ENCODE measurements at places on chromosomes 2 and 18.
A peak's percentile ranks its signal among the peaks of the same experiment; 100 is the strongest.

GRCh38 chr18:69401226-69401971 is 711 bp downstream of the DOK6 start:
- DNase-seq: peak; percentile 23

GRCh38 chr2:96870626-96871255 is 861 bp upstream of the SEMA4C start:
- no peak for DNase-seq

DNA sequence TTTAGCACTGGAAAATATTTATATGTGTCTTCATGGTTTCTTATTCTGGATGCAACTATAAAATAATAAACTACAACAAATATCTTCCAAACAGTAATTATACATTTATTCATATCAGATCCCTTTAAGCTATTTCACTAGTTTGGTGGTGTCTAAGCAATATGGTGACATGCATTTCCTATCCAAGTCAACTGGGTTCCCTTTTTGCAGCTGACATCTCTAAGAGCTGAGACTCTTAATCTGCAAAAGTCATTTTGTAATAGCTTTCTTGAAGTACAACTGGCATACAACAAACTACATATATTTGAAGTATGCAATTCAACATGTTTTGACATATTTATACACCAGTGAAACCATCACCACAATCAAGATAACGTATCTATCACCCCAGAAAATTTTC is 59.9 kb upstream of the SLC1A4 start:
- DNase-seq: no peak

GRCh38 chr18:9196568-9196967 is 60.0 kb downstream of the ANKRD12 start:
- no peak for DNase-seq

DNA sequence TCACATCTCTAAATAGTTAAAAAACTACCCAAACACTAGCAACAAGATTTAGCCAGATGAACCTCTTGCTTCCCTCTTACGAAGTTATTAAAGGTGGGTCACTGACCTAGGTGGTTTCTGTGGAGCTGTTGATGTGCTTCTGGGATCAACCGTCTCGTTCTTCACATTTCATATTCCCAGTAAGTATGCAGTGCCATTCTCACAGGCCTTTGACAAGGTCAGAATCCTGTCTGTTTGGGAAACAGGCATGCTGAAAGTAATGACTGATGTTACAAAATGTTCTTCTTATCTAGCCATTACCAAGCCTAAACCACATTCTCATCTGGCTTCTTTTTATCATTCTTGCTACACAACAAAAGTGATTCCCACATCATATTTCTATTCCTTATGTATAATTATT is 70.3 kb downstream of the WDR7 start:
- no peak for DNase-seq

- DNase-seq: no peak
Observed at GRCh38 chr2:219569041-219569440, 2.3 kb downstream of the OBSL1 start.

GRCh38 chr2:238643400-238643907 is 204.4 kb upstream of the TWIST2 start:
- DNase-seq: no peak

GRCh38 chr18:48706731-48707130 is 167.9 kb downstream of the CTIF start:
- no peak for DNase-seq

DNA sequence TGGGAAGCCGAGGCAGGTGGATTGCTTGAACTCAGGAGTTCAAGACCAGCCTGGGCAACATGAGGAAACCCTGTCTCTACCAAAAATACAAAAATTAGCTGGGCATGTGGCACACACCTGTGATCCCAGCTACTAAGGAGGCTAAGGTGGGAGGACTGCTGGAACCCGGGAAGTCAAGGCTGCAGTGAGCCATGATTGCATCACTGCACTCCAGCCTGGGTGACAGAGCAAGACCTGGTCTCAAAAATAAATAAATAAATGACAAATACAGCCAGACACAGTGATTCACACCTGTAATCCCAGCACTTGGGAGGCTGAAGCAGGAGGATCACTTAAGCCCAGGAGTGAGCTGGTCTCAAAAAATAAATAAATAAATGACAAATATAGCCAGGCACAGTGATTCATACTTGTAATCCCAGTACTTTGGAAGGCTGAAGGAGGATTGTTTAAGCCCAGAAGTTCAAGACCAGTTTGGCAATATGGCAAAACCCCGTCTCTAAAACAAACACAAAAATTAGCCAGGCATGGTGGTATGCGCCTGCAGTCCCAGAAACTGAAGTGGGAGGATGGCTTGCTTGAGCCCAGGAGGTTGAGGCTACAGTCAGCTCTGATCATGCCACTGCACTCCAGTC is 6.2 kb downstream of the KANSL3 start:
- DNase-seq: peak; percentile 63

DNA sequence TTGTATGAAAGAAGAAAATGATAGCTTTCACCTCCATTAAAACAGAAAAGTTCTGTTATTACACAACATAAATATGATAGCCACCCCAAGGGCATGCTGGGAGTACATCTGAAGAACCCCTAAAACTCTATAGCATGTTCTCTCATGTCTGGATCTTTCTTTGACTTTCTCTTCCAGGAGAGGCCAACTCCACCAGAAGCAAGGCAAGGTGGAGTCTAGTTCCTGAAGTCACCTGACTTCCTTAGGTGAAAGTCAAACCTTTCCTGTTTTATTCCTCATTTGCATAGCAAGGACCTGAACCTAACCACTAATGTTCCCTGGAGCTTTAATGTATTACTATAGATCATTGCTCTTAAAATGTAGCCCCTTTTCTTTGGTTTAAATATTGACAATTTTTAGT is 5.7 kb downstream of the STAT1 start:
- DNase-seq: no peak

- DNase-seq: no peak
Observed at GRCh38 chr18:12492907-12493306, 85.2 kb downstream of the PRELID3A start.

- no peak for DNase-seq
Observed at GRCh38 chr18:78363556-78364387, 615.8 kb upstream of the SALL3 start.

DNA sequence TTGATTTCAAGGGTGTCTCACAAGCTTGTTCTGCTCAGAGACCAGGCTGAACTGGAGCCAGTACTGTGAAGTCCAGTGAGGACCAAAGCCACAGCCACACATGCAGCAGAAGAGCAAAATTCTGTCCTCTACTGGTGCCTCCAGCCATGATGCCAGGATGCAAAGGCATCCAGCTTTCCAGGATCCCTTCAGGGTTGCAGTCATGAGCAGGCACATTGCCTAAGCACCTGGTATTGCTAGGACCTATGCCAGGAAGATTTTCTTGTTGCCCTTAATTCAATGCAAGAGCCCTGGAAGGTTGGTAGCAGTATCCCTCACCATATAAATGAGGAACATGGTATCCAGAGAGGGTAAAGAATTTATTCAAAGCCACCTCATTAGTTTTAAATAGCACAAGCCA is 78.9 kb upstream of the CYRIA start:
- no peak for DNase-seq

DNA sequence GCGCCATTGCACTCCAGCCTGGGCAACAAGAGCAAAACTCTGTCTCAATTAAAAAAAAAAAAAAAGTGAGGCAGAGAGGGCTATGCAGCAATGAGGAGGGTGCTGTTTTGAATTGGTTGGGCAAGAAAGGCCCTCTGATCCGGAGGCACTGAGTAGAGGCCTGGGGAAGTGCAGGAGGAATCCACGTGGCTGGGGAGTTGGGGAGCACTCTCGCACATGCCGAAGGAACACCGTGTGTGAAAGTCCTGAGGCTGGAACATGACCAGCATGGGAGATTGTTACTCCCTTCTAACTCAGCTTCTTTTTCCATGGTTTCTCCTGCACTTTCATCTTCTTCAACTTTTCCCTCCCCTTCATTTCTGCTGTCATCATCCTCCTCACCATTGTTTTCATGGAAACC is 347.9 kb upstream of the HS6ST1 start:
- no peak for DNase-seq

DNA sequence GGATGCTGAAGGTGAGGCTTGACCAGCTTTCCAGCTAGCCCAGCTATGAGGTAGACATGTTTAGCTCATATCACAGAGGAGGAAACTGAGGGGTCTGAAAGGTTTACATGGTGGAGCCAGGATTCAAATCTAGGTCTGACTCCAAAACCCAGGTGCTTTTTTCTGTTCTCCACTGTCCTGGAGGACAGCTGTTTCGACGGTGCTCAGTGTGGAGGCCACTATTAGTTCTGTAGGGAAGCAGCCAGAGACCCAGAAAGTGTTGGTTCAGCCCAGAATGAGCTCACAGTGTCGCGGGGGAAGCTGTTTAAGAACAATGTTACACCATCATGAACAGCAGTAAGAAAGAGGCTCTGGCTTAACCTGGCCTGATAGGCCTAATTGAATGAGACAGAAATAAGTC is 11.1 kb downstream of the PROC start:
- no peak for DNase-seq

DNA sequence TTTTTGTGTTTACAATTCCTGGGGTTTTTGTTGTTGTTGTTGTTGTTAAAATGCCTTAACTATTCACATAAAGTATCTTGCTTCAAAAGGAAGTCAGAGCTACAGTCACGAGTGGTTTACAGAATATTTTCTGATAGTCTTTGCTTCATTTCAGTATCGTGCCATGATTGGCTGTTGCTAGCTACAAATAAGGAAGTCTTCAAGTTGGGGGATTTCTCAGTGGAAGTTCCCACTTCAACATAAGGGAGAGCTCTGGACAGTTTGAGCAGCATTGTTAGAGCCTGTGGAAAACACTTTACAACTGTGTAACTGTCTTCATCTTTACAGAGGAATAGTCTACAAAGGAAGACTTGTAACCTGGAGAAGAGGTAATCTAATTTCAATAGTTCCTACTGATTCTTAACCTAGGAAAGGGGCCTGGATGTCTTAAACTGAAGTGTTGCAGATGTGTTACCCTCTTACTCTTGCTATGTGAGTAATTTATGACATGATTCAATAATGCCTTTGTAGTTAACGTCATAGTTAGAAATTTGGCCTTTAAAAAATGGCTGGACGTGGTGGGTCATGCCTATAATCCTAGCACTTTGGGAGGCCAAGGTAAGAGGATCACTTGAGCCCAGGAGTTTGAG is 23.4 kb upstream of the TANK start:
- peak; percentile 9 for DNase-seq

DNA sequence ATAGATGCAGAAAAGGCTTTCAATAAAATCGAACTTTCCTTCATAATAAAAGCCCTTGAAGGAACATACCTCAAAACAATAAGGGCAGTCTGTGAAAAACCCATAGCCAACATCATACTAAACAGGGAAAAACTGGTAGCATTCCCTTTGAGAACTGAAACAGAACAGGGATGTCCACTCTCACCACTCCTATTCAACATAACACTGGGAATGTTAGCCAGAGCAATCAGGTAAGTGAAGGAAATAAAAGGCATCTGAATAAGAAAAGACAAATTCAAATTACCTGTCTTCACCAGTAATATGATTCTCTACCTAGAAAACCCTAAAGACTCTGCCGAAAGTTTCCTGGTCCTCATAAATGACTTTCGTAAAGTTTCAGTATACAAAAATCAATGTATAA is 861.0 kb upstream of the VRK2 start:
- DNase-seq: no peak

DNA sequence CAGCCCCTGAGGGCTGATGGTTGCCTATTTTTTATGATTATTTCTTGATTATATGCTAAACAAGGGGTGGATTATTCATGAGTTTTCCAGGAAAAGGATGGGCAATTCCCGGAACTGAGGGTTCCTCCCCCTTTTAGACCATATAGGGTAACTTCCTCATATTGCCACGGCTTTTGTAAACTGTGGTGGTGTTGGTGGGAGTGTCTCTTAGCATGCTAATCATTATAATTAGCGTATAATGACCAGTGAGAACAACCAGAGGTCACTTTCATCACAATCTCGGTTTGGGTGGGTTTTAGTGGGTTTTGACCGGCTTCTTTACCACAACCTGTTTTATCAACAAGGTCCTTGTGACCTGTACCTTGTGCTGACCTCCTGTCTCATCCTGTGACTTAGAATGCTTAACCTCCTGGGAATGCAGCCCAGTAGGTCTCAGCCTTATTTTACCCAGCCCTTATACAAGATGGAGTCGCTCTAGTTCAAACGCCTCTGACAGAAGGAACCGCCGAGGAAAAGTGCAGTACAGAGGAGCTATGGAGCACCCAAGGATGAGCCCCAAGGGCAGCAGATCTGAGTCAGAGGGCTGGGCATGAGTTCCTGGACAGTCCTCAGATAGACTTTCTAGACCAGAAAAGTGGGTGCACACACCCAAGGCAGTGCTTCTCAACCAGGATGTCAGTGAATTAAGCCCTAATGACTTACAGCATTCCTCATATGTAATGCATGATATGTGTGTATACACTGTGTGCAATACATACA is 37.1 kb upstream of the ASAP2 start:
- no peak for DNase-seq

- no peak for DNase-seq
Observed at GRCh38 chr2:122231296-122231695, 475.8 kb downstream of the TSN start.

GRCh38 chr2:207363761-207364290 is 165.9 kb upstream of the CREB1 start:
- no peak for DNase-seq

DNA sequence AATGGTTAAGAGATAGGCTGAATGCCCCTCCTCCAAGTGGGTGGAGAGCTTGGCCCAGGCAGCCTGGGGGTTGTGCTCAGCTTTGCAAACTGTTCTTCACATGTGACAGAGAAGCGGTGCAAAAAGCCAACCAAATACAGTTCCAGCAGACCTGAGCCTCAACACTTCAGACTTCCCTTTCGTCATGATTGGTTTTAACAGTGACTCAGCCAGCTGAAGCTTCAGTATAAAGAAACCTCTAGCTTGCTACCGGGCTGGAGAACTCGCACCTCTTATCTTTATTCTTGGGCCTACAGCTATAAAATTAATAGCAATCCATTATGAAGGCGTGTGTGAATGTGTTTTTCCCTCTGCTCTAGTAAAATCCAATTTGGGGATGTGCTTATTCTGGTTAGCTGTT is 20.0 kb downstream of the SETBP1 start:
- DNase-seq: peak; percentile 18

DNA sequence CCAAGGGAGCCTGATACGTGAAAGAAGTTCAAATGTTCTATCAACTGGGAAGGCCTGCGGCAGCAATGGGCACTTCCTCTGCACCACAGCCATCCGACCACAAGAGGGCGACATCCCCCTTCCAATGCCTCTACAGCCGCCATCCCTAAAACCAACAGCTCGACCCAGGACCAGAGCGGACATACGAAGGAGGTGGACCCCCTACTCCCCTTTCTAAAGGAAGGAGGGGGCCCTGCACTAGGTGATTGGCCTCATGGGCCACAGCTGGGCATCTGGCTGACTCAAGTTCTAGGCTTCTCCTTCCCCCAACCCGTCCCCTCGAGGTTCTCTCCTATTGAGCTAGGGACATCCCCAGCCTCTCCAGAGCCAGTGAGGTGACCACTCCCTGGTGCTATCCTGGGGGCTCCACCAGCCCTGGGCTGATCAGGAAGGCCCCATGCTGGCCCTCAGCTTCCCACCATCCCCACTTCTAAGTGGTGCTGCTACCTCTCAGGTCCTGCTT is 217.2 kb downstream of the TNS1 start:
- peak; percentile 55 for DNase-seq

GRCh38 chr2:196170606-196171247 is 651 bp downstream of the STK17B start:
- peak; percentile 63 for DNase-seq

- DNase-seq: no peak
Observed at GRCh38 chr2:64686283-64686956, 32.7 kb upstream of the SERTAD2 start.

- peak; percentile 71 for DNase-seq
Observed at GRCh38 chr2:239369631-239370161, 31.1 kb downstream of the HDAC4 start.
